Stimulated activated CD8-positive, alpha-beta memory T cell treated with anti-CD3 and anti-CD28 coated beads, Interleukin-4, amount 100 ng/mL, for 4 hours (primary cell): ENCODE measurements at places on chromosomes 3 and 15.

DNA sequence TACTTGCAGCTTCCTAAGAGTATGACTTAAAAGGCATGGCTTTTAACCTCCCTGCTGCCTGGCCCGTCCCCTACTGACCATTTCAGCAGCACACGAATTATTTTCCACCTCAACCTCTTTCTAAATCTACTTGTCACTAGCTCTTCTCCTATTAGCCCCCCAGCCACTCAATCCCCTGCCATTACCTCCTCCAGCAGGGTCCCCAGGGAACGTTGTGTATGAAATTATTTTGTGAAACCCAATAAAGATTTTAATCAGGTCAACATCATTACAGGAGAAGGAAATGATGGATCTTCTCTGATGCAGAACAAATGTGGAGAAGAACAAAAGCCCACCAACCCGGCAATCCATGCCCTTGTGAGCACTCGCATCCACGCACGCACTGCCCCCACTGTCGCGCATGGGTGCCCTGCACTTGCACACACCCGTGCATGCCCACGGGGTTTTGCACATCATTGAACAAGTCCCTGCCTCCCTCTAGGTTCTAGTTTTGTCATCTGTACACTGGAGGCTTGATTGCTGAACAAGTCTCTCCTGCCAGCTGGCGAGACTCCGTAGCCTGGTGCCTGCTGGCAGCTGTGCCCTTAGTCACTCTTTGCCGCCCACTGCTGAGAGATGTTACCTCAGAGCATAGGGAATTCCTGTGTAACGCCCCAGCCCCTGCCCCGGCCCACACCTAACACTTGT is 51.6 kb downstream of the LINGO1 start:
- DNase-seq, result no peak

- no peak for DNase-seq
Measured at GRCh38 chr3:42377681-42378080, 32.7 kb downstream of the LYZL4 start.

DNA sequence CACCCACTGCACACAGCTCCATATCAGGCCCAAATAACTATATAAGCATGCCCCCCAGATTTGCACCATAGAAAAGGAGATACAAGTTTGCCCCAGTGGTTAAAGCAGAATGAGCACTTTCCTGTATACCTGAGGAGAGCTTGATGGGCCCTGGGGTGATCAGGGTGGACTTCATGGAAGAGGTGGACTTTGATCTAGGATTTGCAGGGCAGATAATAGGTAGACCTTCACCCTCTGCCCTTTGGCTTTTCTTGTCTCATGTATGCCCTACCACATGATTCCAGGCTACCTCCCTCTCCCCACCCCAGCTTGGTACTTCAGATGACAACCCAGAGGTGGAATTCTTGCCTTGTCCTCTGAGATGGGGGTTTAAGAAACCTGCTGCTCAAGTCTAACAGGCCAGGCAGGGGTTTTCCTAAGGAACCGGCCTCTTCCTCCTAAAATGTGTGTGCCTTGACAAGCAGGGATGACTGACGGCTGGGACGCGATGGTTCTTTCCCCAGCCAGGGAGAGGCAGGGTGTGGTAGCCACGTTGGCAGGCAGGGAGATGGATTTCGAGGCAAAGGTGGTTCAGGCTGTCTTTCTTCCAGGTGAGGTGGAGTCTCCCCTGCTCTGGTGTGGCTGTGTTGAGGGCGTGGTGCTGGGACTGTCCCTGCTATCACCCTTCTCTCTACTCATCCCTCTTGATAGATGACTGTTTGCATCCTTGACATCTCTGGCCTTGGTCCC is 6.6 kb upstream of the RHCG start:
- no peak for DNase-seq

DNA sequence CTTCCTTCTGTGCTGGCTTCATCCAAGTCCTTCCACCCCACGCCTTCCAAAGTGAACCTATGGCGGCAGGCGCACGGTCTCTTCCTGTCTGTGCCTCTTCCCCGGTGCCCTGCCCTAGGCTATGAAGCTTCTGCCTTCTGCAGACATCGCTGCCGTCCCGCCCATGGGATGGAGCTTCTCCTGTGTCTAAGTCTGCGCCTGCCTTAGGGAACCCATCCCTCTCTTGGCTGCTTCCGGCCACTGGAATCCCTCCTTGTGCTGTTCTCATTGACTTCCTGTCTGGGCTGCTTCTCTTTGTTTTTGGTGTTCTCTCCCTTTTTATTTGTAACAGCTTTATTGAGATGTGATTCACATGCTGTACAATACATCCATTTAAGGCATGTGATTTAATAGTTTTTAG is 17.2 kb downstream of the CHCHD6 start:
- no peak for DNase-seq

DNA sequence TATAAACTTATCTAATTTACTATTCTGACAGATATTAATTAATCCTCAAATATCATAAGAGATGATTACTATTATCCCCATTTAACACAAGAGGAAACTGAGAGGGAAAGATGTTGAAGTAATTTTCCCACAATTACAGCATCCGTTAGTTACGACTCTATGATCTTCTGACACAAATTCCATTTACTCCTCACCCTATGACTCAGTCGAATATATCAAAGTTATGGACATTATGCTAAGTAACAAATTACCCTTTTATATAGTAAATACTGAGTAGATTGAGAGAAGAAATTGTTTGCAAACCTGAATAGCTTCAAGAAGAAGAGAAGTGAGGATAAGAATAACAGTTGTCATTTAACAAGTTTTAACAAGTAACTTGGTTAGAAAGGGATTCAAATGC is 340.0 kb downstream of the TBC1D5 start:
- no peak for DNase-seq

DNA sequence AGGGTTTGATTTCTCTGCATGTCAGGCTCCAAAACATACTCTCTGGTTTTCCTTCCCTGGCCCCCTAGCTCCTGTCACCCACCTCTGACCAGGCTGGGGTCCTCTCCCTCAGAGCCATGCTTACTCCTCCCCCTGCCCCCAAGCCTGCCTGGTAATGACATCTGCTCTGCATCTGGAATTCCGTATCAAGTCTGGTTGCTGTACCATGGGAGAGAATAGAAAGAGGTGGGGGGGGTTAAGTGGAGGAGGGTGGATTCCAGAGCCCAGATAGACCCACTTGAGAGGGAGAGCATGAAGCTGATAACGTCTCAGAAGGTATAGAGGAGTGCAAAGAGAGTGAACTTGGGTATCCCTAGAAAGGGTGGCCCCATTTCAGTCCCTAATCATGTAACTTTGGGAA is 4.2 kb downstream of the IGDCC4 start:
- DNase-seq, result no peak

GRCh38 chr3:152606146-152606545 is 228.8 kb upstream of the P2RY1 start:
- DNase-seq, result no peak

DNA sequence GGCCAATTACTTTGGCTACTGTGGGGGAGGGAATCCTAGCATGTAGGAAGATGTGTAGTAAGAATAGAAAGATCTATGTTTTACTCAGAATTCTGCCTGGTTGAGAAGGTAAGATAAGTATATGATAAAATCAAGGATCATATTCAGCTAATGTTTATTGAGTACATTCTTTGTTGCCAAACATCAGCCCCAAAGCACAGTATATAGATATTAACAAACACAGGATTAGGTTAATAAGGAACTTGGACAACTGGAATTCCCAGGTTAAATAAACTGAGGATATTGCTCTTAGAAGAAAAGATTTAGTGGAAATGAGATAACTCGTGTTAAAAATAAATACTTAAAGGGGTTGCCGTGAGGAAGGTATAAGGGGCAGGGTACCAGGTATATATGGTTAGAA is 129.6 kb downstream of the FILIP1L start:
- DNase-seq, result no peak

DNA sequence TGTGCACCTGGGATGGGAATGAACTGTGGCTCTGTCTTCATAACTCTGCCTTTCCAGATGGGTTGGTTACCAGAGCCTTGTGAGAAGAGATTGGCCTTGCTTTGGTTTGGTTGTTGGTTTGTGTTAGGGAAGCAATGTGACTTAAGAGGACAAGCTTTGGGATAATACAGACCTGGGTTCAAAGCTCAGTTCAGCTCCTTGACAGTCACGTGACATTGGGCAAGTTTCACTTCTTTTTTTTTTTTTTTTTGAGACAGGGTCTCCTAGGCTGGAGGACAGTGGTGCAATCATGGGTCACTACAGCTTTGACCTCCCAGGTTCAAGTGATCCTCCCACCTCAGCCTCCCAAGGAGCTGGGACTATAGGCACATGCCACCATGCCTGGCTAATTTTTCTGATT is 42.7 kb downstream of the CORO2B start:
- no peak for DNase-seq

- no peak for DNase-seq
Measured at GRCh38 chr3:10145685-10146084, 4.1 kb downstream of the VHL start.

DNA sequence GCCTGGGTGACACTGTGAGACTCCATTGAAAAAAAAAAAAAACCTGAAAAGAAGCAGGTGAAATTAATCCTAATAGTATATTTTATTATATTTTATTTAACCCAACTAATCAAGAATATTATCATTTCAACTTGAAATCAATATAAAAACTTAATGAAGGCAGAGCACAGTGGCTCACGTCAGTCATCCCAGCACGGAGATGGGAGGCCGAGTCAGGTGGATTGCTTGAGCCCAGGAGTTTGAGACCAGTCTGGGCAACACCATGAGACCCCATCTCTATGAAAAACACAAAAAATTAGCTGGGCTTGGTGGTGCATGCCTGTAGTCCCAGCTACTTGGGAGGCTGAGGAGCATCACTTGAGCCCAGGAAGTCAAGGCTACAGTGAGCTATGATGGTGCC is 33.3 kb upstream of the SLC41A3 start:
- DNase-seq, result no peak

GRCh38 chr3:185297867-185298266 is 44.0 kb upstream of the EHHADH start:
- no peak for DNase-seq

DNA sequence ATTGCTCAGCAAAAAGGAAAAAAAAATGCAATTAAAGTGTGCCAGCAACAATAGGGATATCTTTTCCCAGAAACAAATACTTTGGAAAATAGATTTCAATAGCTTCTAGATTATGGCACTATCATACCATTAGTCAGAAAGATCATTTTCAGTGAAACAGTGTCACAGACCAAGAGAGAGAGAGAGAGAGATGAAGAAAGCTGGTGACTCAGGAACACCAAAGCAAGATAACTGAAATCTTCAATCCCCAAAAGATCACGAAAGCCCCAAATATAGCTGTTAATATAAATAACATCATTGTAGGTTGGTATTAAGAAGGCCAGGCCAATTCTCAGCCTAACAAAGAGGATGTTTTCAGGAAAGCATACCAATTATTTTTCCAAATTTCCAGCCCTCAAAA is 57.4 kb downstream of the ZIC4 start:
- no peak for DNase-seq

GRCh38 chr15:24772266-24772665 is 96.7 kb downstream of the NPAP1 start:
- DNase-seq, result no peak

- DNase-seq, result no peak
Measured at GRCh38 chr3:142086581-142087090, 62.7 kb downstream of the TFDP2 start.

GRCh38 chr3:126257174-126257573 is 76.8 kb upstream of the ALDH1L1 start:
- DNase-seq, result no peak

- DNase-seq, result no peak
Measured at GRCh38 chr15:67843571-67844387, 3.9 kb upstream of the RNU6-1 start.

DNA sequence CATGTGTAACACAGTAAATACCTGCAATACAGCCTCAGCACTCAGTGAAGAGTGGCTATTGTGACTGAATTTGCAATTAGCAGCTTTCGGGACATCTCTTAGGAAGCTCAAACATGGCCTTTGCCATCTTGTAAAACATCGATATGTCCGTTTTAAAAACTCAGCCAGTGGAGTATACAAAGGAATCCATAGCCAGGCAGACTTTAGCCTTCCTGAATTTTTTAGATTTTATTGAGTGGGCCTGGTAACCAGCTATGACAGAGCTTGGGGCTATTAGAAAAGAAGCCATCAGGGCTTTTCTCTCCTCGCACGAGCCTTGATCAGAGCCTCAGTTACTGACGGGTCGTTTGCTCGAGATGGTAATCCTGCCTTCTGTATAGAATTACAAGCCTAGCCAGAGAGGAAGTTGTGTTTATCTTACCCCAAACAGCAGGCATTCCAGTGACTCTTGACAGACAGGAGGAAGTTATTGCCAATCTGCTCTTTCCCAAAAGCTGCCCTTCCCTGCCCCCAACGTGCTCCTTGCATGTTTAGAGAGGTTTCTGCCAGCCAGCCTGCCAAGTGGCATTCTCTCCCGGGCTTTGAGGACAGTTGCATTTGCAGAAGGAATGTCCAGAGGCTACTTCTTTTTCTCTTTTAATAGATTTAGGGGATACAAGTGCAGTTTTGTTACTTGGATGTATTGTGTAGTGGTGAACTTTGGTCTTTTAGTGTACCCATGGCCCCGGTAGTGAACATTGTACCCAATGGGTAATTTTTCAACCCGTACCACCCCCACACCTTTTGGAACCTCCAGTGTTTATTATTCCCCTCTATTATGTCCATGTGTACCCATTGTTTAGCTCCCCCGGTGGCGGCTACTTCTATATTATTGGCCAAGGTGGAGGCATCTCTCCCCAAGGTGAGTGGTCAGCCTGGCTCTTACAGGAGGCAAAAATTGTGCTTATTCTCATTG is 40.6 kb downstream of the ITPR1 start:
- no peak for DNase-seq

GRCh38 chr3:144257381-144257780 is 285.8 kb downstream of the DIPK2A start:
- no peak for DNase-seq

DNA sequence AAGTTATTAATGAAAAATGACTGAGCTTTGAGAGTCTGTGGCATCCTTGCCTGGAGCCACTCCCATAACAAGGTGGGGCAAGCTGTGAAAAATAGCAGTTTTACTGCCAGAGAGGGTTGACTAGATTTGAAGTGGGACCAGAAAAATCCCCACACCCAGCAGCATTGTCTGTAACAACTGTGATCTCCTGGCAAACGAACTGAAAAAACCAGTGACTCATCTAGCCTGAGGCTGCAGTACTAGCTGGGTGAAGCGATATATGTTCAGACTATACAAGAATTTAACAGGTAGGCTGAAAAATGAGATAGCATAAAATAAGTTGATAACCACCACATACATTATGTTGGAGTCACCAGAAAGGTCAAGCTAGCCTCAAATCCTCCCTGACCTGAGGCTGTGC is 64.0 kb downstream of the DPH6 start:
- DNase-seq, result no peak

- no peak for DNase-seq
Measured at GRCh38 chr3:72719137-72719536, 129.1 kb downstream of the SHQ1 start.

DNA sequence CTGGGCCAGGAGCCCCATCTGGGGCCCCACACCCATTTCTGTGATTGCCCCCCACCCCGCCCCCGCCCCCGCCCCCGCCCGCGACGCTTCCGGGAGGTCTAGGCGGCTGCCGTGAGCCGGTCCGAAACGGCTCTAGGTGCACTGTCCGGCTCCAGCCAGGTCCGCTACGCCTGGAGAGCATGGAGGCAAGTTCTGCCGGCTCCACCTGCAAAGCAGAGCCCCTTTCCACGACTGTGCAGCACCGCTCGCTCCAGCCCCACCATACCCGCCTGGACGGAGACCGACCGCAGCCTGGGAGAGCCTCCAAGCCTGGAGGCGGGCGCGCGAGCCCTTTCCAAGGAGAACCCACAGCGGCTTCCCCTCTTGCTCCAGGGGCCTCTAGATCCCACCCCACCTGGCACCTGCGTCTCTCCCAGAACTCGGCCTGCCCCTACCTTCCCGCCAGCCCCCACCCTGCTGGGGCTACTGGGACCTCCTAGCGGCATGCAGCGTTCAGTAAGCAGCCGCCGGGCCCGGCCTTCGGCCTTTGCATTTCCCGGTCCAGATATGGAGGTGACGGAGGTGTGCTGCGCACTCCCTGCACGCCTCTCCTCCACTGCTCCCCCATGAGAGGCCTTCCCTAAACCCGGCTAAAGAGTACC is 66.2 kb downstream of the KLF13 start:
- no peak for DNase-seq
